ENCODE measurements at places on chromosomes 2 and 18. TPM values are rescaled to one million over a fixed set of nuclear protein-coding genes. Genes with fewer than 3 reads are reported as not detected.

DNA sequence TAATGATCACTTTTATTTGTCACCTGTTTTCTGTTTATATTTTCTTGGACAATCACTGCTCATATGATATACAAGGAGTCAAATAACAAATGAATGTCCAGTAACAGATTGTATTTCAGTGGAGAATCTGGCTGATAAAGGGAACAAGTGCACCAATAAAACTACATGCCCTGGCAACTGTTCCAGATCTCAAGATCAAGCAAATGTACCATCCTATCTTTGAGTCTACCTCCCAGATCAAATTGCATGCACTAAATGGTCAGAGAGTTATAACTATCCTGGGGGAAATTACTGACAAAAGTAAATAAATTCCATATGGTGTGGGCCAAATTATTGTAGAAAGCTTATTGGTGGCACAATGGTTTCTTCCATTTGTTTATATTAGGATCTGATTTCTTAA is 452.8 kb downstream of the MBD2 start:
- DNase-seq, result no peak

GRCh38 chr2:136891100-136891499 is 125.8 kb downstream of the THSD7B start:
- DNase-seq, result no peak

CLEC4F gene
- total RNA-seq, result 0.67 TPM

DNA sequence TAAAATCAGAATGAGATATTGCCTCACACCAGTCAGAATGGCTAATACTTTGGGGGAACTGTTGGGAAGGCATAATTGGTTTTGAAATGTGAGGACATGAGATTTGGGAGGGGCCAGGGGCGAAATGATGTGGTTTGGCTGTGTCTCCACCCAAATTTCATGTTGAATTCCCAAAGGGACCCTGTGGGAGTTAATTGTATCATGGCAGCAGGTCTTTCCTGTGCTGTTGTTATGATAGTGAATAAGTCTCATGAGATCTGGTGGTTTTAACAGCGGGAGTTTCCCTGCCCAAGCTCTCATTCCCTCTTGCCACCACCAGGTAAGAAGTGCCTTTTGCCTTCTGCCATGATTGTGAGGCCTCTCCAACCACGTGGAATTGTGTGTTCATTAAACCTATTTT is 59.6 kb downstream of the CSRNP3 start:
- no peak for DNase-seq

SLC39A10 gene
- total RNA-seq, result 13.4 TPM

- DNase-seq, result no peak
These were observed 4.8 kb downstream of the VRK2 start for GRCh38 chr2:58051445-58051844.

Data from Peyer's patch (tissue), 4 donors.